Hepatic stellate cell (primary cell): ENCODE measurements at places on chromosomes 5 and 9.

DNA sequence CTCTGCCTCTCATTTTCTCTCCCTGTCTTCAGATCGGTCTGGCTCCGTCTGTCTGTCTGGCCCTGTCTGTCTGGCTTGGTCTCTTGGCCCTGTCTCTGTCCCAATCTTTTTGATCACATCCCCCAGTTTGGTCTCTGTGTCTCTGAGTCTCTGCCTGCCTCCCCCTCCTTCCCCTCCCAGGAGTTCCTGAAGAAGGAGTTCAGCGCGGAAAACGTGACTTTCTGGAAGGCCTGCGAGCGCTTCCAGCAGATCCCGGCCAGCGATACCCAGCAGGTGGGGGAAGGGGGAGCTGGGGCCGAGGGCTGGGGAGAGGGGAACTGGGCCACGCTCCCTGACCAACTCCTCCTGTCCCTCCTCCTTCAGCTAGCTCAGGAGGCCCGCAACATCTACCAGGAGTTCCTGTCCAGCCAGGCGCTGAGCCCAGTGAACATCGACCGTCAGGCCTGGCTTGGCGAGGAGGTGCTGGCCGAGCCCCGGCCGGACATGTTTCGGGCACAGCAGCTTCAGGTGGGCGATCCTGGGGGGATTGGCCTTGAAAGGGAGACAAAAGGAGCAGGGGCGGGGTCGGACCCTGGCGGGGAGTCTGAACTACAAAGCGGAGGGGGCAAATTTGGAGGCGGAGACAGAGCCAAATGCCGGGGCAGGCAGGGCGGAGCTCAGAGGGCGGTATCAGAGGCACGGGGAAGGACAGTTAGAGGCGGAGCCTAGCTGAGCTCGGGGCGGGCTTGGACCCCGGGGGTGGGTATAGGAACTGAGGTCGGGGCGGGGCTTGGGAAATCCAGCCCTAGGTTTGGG lies 9.0 kb downstream of the RGS14 start:
- peak; percentile 98 for DNase-seq

GRCh38 chr9:38263532-38263931 lies 129.0 kb upstream of the ALDH1B1 start:
- no peak for DNase-seq

- no peak for DNase-seq
Observed at GRCh38 chr5:114221807-114222206, 140.1 kb upstream of the KCNN2 start.

DNA sequence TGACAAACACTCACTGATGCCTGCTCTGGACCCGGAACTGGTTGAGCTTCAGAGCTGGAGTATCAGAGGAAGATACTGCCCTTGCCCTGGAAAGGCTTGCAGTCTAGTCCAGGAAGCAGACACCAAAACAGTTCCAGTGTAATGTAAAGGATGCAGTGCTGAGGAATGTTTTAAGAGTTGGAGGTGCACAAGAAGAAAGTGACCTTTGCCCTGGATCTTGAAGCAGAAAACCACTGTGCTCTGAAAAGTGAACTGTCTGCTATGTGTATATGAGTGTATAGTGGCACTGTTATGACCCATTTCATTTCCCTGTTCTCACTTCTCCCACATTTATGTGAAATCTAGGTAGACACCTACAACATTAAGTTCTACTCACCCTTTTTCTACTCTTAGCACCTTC lies 2.1 kb downstream of the ZNF346 start:
- DNase-seq: no peak

- DNase-seq: no peak
Observed at GRCh38 chr9:119333507-119334229, 35.6 kb downstream of the BRINP1 start.

- no peak for DNase-seq
Observed at GRCh38 chr5:150895431-150896428, 9.1 kb downstream of the ZNF300 start.

DNA sequence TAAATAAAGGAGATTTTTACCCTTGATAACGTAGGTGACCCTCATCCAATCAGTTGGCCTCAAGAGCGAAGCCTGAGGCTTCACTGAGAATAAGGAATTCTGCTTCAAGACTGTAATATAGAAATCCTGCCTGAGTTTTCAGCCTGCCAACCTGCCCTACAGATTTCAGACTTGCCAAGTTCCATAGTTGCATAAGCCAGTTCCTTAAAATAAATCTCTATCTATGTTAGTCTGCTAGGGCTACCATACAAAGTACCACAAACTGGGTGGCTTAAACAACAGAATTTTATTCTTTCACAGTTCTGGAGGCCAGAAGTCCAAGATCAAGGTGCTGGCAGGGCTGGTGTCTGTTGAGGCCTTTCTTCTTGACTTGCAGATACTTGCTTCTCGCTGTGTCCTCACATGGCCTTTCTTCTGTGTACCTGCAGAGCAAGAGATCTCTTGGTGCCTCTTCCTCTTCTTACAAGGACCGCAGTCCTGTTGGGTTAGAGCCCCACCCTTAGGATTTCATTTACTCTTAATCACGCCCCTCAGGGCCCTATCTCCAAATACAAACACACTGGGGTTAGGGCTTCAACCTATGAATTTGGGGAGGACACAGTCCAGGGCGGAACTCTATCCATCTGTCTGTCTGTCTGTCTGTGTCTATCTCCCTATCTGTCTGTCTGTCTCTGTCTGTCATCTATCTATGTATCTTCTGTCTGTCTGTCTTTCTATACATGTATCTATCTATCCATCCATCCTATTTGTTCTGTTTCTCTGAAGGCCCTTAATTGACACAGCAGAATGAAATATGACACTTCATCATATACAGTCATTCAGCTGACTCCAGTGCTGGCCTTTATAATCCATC lies 17.0 kb upstream of the CMBL start:
- DNase-seq: no peak

GRCh38 chr5:90410178-90410762 lies 714 bp upstream of the CETN3 start:
- no peak for DNase-seq

DNA sequence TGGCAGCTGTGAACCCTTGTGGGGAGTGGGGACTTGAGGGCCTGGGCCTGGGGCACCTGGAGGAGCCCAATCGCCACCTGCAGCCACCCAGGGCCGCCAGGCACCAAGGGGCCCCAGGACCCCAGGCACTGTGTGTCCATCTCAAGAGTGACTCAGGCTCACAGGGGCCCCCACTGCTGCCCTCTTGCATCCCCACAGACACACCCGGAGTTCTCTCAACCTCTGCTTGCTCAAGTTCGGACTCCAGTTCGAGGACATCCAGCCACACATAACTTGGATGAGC lies 51.9 kb downstream of the MRPL36 start:
- DNase-seq: no peak

DNA sequence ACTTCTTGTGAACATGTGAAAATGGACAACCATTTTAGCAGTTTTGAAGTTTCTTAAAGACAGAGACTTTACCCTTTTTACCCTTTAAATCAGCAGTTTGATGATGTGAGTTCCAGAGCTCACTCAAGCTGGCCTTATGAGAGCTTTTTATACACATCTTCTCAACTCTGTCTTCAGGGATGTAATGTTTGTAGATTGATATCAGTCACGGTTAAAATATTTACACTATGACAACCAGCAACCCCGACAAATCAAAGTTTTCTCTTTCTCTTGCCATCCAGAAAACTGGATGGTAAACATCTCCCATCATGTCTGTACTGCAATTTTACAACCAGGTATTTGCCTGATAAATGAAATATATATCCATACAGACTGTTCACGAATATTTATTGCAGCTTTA lies 233.4 kb upstream of the ST8SIA4 start:
- no peak for DNase-seq

- DNase-seq: no peak
Observed at GRCh38 chr9:99855467-99856176, 33.9 kb downstream of the NR4A3 start.

DNA sequence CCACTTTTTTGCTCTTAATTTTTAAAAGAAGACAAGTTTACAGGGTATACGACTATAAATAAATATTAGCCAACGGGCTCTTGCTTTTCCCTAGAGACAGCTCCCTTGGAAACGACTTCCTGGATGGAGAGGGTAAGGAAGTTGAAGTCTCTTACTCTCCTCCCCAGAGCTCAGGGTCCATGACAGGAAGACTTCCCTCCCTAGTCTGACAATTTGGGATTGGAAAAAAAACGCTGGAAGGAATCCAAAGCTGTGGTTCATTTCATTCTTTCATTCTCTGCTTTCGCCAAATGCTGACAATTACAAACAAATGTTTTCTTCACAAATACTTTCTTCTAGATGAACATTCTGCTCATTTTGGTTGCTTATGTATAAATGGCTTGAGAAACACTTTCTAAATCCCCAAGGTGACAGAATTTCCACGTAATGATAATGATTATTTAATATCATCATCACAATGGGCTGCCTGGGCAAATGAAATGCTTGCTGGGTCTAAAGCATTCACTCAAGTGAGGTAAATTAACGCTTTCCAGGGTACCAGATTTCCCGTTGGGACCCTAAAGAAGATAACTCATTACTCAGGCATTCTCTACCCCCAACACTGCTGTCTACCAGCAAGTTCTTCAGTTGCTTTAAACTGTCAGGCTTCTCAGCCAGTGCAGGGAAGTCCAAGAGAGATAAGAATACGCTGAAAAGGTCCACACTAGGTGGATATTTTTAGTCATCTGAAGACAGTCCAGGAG lies 139.8 kb upstream of the SLC30A5 start:
- peak; percentile 43 for DNase-seq

DNA sequence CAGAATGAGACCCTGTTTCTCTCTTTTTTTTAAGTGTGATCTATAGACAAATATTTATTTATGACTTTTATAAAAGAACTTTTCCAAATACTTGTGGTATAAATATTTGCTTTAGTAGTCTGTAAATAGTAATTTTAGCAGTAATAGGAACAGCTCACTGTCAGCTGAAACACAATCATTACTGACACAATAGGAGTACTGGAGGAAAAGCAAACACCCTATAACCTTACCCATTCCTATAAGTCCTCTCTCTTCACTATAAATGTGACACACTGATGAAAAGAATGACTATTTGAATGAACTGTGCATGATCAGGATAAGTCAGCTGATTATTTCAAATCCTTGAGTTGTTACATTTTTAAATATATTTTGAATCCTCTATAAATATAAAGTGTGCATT lies 72.4 kb downstream of the CDH12 start:
- DNase-seq: no peak

GRCh38 chr5:132430746-132431145 lies 59.8 kb downstream of the IRF1 start:
- DNase-seq: no peak

GRCh38 chr5:38497946-38498345 lies 58.5 kb downstream of the LIFR start:
- no peak for DNase-seq

DNA sequence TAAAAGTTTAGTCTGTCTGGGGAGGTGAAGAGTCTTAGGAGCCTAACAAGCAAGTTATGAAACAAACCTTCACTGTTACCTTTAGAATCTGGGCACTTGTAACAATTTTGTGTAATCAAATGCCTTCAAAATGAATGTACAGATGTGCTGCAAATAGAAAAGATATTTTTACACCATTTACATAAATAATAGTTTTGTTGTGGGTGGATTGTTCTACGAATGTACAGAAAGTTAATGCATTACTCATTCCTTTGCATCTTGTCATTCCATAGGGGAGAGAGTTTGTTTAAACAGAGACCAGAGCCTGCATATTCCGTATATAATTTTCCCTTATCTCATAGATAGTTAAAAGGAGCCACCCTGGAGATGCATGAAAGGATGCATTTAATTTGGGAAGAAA lies 576.9 kb upstream of the SGCD start:
- no peak for DNase-seq

- DNase-seq: peak; percentile 5
Observed at GRCh38 chr5:148471379-148471778, 87.6 kb downstream of the FBXO38 start.

- no peak for DNase-seq
Observed at GRCh38 chr5:107529618-107530017, 141.1 kb downstream of the EFNA5 start.

DNA sequence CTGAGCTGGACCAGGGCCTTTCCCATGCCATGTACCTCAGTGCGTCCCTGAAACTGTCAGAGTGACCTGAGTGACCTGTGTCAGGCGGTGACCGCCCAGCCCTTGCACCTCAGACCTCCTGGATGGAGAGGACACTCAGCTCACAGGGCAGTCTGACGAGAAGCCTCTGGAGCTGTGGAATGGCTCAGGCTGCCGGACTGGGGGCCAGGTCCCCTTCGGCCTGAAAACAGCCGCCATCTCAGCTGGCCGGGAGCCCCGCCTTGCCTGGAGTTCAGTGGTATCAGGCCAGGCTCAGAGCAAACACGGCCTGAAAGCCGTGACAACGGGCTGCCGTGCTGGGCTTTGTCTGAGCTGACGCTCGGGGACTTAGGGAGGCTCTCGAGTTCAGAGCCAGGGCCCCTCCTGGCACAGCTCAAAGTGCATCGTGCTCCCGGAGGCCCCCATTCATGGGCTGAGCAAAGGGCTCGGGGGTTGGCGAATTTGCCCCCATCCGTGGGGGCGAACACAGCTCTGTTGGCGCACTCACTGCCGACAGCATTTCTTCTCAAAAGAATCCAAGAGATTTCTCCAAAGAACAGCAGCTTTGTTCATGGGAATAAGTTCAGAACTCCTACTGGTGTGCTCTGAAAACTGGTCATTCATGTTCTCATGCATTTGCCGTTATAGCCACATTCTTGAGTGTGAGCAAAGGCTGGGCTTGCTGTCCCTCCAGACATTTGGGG lies 8.4 kb upstream of the SLC9A3 start:
- DNase-seq: no peak

- no peak for DNase-seq
Observed at GRCh38 chr9:124743686-124744348, 27.3 kb downstream of the NR6A1 start.

DNA sequence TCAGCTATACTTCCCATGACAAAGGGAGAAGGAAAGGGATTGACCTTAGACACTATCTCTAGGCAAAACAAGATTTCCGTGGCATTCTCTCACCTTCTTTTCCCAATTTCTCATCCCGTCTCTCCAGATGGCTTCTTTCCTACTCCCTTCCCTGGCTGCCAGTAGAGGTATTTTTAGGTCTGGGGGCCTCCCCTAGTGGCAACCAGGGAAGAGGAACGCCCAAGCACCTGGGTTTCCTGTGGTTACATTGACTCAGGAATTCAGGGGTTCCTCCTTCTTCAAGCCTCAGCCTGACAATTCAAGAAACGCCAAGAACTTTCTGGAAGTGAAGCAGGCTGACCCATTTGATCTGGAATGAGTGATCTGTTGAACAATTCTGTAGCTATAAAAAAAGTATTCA lies 111.5 kb upstream of the OSMR start:
- DNase-seq: no peak

DNA sequence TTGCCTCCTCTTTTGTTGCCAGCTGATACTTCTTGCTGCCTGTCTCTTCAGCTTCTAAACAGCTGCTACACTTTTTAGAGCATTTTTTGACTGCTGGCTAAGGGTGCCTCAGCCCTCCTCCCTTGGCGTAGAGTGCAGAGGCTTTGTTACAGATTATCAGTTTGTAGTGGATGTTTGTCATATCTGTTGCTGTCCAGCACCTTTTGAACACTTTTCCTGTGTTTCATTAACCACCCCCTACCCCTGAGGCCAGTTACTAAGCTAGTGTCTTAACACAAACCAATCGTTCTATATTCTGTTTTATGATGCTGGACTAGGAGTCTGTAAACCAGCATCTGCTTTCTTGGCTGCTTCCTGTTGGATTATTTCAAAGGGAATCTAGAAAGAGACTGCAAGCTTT lies 441.5 kb downstream of the DNAH5 start:
- no peak for DNase-seq
